Uterus (tissue), 4 donors: ENCODE measurements at places on chromosomes 16 and 17. TPM values are rescaled to one million over a fixed set of nuclear protein-coding genes. Genes with fewer than 3 reads are reported as not detected.

Gene ZNF385C
- 0.48 TPM for total RNA-seq

Gene RASD1
- 9.0 TPM for total RNA-seq

DNA sequence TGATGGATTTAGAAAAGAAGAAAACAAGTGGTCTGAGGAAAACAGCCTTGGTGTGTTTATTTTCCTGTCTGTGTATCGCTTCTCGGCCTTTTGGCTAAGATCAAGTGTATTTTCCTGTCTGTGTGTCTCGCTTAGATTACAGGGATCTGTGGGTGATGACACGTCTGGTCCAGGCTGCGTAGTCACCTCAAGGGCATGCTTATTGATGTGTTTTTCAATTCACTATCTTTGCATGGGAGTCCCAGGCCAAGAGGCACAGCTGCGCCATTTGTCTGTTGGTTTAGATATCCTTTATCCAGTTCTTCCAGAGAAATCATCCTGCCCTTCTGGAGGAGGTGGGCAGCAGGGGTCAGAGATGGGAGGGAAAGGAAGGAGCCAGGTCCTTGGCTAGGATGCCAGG is 47.1 kb upstream of the STH start:
- no peak overlapping the region for H3K4me3 ChIP-seq
- no peaks in the 10 kb centered on the region for H3K4me1 ChIP-seq
- no peaks in the 10 kb centered on the region for H3K36me3 ChIP-seq
- H3K27ac ChIP-seq, result no peak overlapping the region

DNA sequence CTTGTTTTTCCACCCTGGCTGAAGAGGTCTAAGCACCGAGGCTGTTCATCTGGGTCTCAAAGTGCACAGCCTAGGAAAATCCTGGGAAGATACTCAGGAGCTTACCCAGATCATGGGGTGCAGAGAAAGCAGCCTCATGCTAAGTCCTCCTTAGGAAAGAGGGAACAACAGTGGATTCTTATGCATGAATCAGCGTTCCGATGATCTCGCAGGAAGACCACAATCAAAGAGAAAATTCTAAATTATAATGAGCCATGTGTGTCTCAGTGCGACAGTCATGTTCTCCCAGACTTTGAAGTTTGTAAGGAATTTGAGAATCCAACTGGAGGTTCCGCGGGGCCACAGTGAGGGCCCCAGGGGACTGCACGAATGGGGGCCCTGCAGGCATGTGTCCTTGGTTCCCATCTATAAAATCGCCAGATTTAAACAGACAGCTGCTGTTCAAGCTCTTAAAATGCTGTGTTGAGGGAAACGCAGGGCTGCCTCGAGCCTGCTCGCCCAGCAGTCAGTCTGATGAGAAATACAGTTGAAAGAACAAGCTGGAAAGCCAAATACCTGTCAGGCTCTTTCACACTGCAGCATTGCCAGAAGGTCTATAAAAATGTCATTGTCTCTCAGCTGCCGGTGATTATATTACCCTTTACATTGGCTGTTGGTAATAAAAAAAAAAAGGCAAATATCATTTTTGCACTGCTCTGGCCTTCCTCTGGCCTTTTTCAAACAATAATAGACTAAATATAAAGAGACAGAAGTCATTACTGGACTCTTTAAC is 152.1 kb downstream of the PMP22 start:
- no peaks in the 10 kb centered on the region for H3K36me3 ChIP-seq
- DNase-seq, result no peak
- no peak overlapping the region for H3K27ac ChIP-seq
- no peaks in the 10 kb centered on the region for H3K27me3 ChIP-seq
- H3K4me3 ChIP-seq, result no peak overlapping the region
- no peaks in the 10 kb centered on the region for H3K4me1 ChIP-seq

Gene SEPHS2
- 17.2 TPM for total RNA-seq

DNA sequence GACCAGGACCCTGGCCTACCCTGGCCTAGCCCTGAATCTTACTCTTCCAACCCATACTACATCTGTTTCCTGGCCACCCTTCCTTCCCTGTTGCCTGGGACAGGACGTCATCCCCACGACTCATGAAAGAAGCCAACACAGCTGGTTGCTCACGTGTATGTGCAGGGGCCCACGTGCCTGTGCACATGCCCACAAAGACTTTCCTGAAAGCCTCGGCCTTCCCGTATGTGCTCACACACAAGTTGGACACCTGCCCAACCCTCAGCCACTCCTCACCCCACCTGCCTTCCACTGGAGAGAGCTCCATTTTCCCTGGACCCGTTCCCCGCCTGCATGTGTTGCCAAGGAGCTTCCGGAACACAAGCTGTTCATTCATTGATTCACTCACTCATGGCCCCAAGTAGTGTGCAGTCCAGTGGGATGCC is 7.0 kb downstream of the PLXDC1 start:
- H3K4me1 ChIP-seq, result no peaks in the 10 kb centered on the region
- no peak overlapping the region for H3K4me3 ChIP-seq
- peak overlapping the region; percentile 80 for H3K27ac ChIP-seq
- H3K27me3 ChIP-seq, result no peaks in the 10 kb centered on the region
- no peaks in the 10 kb centered on the region for H3K36me3 ChIP-seq

DNA sequence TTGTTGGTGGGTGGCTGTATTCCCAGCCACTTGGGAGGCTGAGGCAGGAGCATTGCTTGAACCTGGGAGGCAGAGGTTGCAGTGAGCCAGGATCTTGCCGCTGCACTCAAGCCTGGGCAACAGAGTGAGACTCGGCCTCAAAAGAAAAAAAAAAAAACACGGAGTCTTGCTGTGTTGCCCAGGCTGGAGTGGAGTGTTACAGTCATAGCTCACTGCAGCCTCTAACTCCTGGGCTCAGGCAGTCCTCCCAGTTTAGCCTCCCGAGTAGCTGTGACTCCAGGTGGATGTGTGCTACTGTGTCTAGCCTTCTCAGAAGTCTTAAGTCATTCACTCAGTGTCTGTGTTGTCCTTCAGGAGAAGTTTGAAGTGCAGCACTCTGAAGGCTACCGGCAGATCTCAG is 27.4 kb downstream of the NDE1 start:
- H3K4me1 ChIP-seq, result no peaks in the 10 kb centered on the region
- H3K27me3 ChIP-seq, result no peaks in the 10 kb centered on the region
- no peak overlapping the region for H3K4me3 ChIP-seq
- no peak for DNase-seq
- H3K27ac ChIP-seq, result no peak overlapping the region
- no peaks in the 10 kb centered on the region for H3K36me3 ChIP-seq

DNA sequence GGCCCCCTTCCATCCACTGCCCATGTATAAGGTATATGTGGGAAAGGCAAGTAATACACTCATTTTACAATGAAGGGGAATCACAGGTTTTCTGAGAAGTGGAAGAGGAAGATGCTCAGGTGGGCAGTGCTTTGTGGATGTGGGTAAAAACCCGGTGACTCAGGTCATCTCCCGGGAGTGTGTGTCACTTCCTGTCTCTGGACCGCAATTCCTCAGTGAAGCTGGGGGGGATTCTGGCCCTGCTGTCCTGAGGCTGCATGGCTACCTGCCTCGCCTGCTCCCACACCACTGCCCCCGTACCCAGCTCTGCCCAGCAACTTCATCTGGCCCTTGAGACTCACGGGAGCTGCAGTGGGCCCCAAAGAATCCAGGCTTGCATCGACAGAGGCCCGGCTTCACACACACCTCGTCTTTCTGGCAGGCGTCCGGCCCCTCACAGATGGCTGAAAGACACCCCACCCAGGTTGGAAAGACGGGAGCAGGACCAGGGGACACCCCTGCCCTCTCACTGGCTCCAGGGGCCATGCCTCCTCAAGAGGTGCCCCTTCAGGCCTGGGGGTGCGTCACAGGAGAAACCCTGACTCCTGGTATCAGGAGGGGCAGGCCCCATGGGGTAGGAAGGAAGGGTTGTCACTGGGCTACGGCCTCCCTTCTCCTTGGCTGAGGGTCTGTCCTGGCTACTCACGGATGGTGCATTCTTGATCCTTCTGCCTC is 882 bp downstream of the SCARF1 start:
- no peaks in the 10 kb centered on the region for H3K27me3 ChIP-seq
- peak overlapping the region; percentile 25 for H3K4me3 ChIP-seq
- no peak for DNase-seq
- no peaks in the 10 kb centered on the region for H3K36me3 ChIP-seq
- peak overlapping the region; percentile 75 for H3K27ac ChIP-seq
- H3K4me1 ChIP-seq, result no peaks in the 10 kb centered on the region

Gene CDR2L
- total RNA-seq, result 4.7 TPM

- no peaks in the 10 kb centered on the region for H3K4me1 ChIP-seq
- H3K27me3 ChIP-seq, result no peaks in the 10 kb centered on the region
Observed at GRCh38 chr17:64172510-64172909, 42.6 kb upstream of the ERN1 start.

Gene TP53TG3D
- 0.91 TPM for total RNA-seq

- H3K4me1 ChIP-seq, result no peaks in the 10 kb centered on the region
- no peak overlapping the region for H3K4me3 ChIP-seq
- H3K27me3 ChIP-seq, result no peaks in the 10 kb centered on the region
Observed at GRCh38 chr17:19327031-19327783, 35.3 kb downstream of the B9D1 start.

- H3K27me3 ChIP-seq, result no peaks in the 10 kb centered on the region
- peak; percentile 52 for DNase-seq
- no peak overlapping the region for H3K4me3 ChIP-seq
Observed at GRCh38 chr17:10737168-10737622, 7.4 kb upstream of the TMEM220 start.

GRCh38 chr16:21625026-21625425 is 25.6 kb downstream of the METTL9 start:
- H3K4me1 ChIP-seq, result peaks cover 7% of the 10 kb centered on the region
- H3K27ac ChIP-seq, result peak overlapping the region; percentile 15
- H3K36me3 ChIP-seq, result no peaks in the 10 kb centered on the region
- no peak for DNase-seq
- H3K27me3 ChIP-seq, result no peaks in the 10 kb centered on the region

Gene PIPOX
- total RNA-seq, result 0.59 TPM

Gene CCDC154
- 0.51 TPM for total RNA-seq

DNA sequence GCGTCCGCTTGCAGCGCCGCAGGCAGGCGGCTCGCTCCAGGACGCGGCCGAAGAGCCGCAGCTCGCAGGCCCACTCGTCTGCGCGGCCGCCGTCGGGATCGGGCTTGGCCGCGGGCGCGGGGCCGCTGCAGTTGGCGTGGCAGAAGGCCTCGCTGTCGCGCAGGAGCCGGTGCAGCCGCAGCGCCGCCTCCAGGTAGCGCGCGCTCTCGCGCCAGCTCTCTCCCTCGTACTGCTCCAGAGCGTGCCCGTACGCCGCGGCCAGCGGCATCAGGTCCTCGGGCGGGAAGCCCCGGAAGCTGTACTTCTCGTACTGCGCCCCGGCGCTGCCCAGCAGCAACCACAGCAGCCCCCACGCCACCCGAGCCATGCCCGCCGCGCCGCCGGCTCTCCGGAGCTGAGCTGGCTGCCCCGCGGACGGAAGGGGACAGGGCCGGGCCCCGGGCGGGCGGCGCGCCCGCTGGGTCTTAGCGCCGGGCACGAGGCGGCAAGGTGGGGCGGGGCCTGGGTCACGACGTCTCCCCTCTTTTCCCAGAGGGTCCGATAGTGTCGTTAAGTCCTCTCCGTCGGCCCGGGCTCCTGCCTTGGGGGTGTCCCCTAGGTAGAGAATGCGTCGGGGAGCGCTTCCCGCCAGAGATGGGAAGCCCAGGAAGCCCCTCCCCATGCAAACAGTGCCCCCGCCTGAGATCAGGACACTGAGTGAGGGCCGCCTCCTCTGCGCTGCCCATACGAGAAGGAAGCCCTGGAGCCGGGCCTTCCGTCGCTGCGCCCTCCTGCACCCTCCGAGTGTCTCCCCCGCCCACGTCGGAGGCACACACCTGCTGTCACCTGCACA is at the start of gene P3H4:
TSS of gene P3H4 (minus strand) at position 401 of the 832 bp plus-strand sequence. CDS start at position 367, 34 bp downstream.
- no peaks in the 10 kb centered on the region for H3K4me1 ChIP-seq
- peak; percentile 82 for DNase-seq
- H3K27ac ChIP-seq, result peak within 1 kb of the TSS; percentile 86
- H3K4me3 ChIP-seq, result peak within 1 kb of the TSS; percentile 74
- no peaks in the 10 kb centered on the region for H3K27me3 ChIP-seq
- no peaks in the 10 kb centered on the region for H3K36me3 ChIP-seq

GRCh38 chr16:21651515-21651914 is 893 bp downstream of the IGSF6 start:
- DNase-seq, result no peak
- no peak overlapping the region for H3K4me3 ChIP-seq
- no peak overlapping the region for H3K27ac ChIP-seq
- H3K4me1 ChIP-seq, result no peaks in the 10 kb centered on the region

GRCh38 chr16:77897129-77897437 is 108.7 kb downstream of the VAT1L start:
- no peaks in the 10 kb centered on the region for H3K4me1 ChIP-seq
- H3K27ac ChIP-seq, result no peak overlapping the region
- H3K4me3 ChIP-seq, result no peak overlapping the region
- no peaks in the 10 kb centered on the region for H3K27me3 ChIP-seq
- H3K36me3 ChIP-seq, result no peaks in the 10 kb centered on the region

DNA sequence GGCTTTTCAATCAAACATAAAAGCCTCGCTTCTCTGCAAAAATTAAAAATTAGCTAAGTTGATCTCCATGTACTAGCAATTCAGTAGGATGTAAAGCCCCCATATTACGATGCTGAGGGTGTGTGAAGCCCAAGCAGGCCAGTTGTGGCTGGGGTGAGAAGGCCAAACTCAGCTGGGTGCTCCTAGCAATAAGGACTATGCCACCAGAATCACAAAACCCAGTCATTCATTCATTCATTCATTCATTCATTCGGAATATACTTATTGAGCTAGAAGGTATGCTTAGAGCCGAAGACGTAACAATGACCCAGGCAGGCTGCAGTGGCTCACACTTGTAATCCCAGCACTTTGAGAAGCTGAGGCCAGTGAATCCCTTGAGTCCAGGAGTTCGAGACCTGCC is 3.9 kb upstream of the CRYBA1 start:
- no peaks in the 10 kb centered on the region for H3K36me3 ChIP-seq
- H3K4me1 ChIP-seq, result no peaks in the 10 kb centered on the region
- no peak overlapping the region for H3K27ac ChIP-seq
- no peak overlapping the region for H3K4me3 ChIP-seq
- DNase-seq, result no peak

DNA sequence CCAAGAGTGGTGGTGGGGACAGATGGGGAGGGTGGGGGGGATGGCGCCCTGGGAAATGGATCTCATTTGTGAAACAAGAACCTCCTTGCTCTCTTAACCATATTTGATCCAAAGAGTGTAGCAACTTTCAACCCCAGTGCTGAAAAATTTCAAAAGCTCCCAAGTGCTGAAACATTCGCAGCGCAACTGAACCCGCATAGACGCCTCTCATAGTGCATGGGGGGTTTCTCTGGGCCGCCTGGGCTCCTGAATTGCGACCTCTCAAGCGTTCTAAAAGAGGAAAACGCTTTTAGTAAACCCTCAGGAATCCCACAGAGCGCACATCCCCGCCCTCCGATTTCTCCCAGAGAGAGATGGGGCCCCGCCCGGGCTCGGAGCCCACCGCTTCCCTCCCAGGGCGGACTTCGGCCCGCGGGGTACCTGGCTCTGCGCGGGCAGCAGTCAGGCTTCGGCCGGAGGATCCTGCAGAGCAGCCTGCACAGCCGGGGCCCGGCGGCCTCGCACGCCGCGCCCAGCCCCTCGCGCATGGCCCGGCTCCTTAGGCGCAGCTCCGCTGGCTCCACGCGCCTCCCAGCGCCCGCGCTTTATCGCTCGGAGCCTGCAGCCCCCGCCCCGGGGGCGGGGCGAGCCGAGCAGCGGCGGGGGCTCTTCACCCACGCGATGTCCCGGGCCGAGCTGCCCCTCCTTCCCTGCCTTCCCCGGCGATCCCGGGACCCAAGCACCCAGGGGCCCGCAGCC is 7.0 kb downstream of the NOS2 start:
- DNase-seq, result peak; percentile 55
- H3K4me1 ChIP-seq, result peaks cover 6% of the 10 kb centered on the region
- H3K27ac ChIP-seq, result no peak overlapping the region
